Ovary (tissue), 10 donors: ENCODE measurements at places on chromosomes 5 and 9. TPM values are rescaled to one million over a fixed set of nuclear protein-coding genes. Genes with fewer than 3 reads are reported as not detected.

The TOR2A gene
- total RNA-seq = 9.6 TPM

The GPRIN1 gene
- 0.32 TPM for total RNA-seq

The PAM gene
- total RNA-seq = 187 TPM

The ABCA2 gene
- total RNA-seq = 21.8 TPM

The ZFP62 gene
- 47.8 TPM for total RNA-seq

The NR2F1 gene
- total RNA-seq = 53.0 TPM

The ASTN2 gene
- 4.5 TPM for total RNA-seq

The PCDHGA9 gene
- total RNA-seq = 6.3 TPM

The TTC23L gene
- 0.48 TPM for total RNA-seq

The FAM78A gene
- 2.9 TPM for total RNA-seq

The SV2C gene
- total RNA-seq = 0.18 TPM

The IFNK gene
- total RNA-seq = not detected

The TMEM232 gene
- total RNA-seq = 23.6 TPM

The ANKRD33B gene
- 0.66 TPM for total RNA-seq

The LOX gene
- total RNA-seq = 16.7 TPM

The PPWD1 gene
- total RNA-seq = 67.1 TPM

The GPBP1 gene
- 96.1 TPM for total RNA-seq

The DMRT3 gene
- total RNA-seq = not detected

The POU5F2 gene
- 3.0 TPM for total RNA-seq

The CAMLG gene
- 78.5 TPM for total RNA-seq

The MYORG gene
- 0.60 TPM for total RNA-seq

The RAD50 gene
- total RNA-seq = 26.2 TPM

The OR2V1 gene
- total RNA-seq = not detected

The PCDHGA2 gene
- 12.7 TPM for total RNA-seq

The IFNA17 gene
- total RNA-seq = not detected

The HAVCR2 gene
- 8.8 TPM for total RNA-seq

The NR4A3 gene
- total RNA-seq = 11.1 TPM

The SPATA31D4 gene
- not detected for total RNA-seq

The CCDC183 gene
- 1.2 TPM for total RNA-seq

The THBS4 gene
- total RNA-seq = 2.9 TPM

The EEIG1 gene
- 8.6 TPM for total RNA-seq

The HSDL2 gene
- total RNA-seq = 45.1 TPM

The GDNF gene
- total RNA-seq = 4.9 TPM

The NR2F1-AS1 gene
- total RNA-seq = 45.7 TPM

The CDH10 gene
- not detected for total RNA-seq

The TUSC1 gene
- total RNA-seq = 21.4 TPM

The PLCXD3 gene
- 44.4 TPM for total RNA-seq

The RLN2 gene
- 0.46 TPM for total RNA-seq

The IL5 gene
- not detected for total RNA-seq

The PCDHB13 gene
- 4.3 TPM for total RNA-seq

The SPARC gene
- 717 TPM for total RNA-seq

The PCBD2 gene
- 6.8 TPM for total RNA-seq

The AP3B1 gene
- 23.2 TPM for total RNA-seq

The ARID3C gene
- total RNA-seq = not detected

The HTR4 gene
- total RNA-seq = 0.11 TPM

The OXCT1 gene
- total RNA-seq = 15.3 TPM

The RNF38 gene
- total RNA-seq = 32.5 TPM

The PCDHB15 gene
- 6.3 TPM for total RNA-seq

The GRIN3A gene
- total RNA-seq = 1.00 TPM

The ADAMTS19 gene
- 1.5 TPM for total RNA-seq

The SLC30A5 gene
- 46.2 TPM for total RNA-seq

The IL9 gene
- not detected for total RNA-seq

The MEGF10 gene
- total RNA-seq = 0.51 TPM

The PCDHB12 gene
- 6.6 TPM for total RNA-seq

The LCN10 gene
- 1.4 TPM for total RNA-seq
